ENCODE measurements at places on chromosomes 6 and 20. TPM values are rescaled to one million over a fixed set of nuclear protein-coding genes. Genes with fewer than 3 reads are reported as not detected.

GRCh38 chr6:41047745-41048732 is 5.0 kb upstream of the APOBEC2 start:
- DNase-seq, result no peak

DNA sequence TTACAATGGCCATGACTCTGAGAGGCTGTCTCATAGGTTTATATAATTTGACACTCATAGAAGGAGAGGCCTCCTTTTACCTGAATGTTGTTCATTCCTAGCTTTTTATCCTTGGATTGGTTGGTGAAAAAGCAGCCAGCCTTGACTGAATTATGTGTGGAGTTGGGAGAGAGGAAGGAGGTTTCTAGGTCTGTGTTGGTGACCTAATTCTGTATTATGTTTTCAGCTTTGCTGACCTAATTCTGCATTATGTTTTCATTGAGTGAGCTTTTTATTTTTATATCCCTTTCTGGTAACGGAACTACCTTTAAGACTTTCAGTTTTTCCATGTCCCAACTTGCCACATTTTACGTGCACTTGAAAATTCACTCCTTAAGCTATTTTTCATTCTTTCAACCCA is 59.1 kb upstream of the RNF144B start:
- DNase-seq, result no peak

The CLPSL1 gene
- total RNA-seq, result not detected

DNA sequence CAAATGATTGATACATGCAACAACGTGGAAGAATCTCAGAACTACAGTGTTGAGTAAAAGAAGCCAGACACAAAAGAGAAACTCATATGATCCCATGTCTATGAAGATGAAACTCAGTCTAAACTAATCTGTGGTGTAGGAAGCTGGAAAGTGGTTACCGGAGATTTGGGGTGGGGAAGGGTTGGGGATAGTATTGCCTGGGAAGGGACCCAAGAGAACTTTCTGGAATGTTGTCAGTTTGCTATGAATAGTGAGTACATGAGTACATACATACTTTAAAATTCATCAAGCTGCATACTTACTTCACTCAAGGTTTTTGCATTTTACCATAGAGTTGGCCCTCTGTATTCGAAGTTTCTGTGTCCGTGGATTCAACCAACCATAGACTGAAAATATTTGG is 106.0 kb downstream of the SAMD5 start:
- DNase-seq, result no peak

The OR2B6 gene
- not detected for total RNA-seq

DNA sequence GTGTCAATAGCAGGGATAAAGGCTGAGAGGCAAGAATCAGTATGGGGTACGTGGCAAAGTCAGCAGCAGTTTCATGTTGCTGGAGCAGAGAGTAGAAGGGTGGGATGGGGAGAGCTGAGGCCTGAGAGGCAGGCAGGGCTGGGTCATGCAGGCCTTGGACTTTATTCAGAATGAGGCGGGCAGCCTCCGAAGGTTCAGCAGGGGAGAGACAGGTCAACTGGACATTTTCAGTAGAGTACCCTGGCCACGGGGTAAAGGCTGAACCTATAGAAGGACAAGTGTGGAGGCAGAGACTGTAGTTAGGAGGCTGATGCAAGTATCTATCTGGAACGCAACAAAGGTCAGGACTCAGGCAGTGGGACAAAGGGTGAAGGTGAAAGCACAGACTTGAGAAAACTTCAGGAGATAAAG is 13.7 kb downstream of the NOTCH4 start:
- no peak for DNase-seq

The TBX18 gene
- total RNA-seq, result 0.47 TPM

The RGS17 gene
- 4.7 TPM for total RNA-seq

- DNase-seq, result no peak
Measured at GRCh38 chr20:38961530-38962043, 557 bp upstream of the DHX35 start.
